Astrocyte of the hippocampus (primary cell): ENCODE measurements at places on chromosomes 4 and X.

GRCh38 chrX:10714531-10714930 is 94.1 kb upstream of the MID1 start:
- no peak for DNase-seq

- DNase-seq = peak; percentile 81
Measured at GRCh38 chr4:189124149-189124758, 816.4 kb upstream of the FRG1 start.

DNA sequence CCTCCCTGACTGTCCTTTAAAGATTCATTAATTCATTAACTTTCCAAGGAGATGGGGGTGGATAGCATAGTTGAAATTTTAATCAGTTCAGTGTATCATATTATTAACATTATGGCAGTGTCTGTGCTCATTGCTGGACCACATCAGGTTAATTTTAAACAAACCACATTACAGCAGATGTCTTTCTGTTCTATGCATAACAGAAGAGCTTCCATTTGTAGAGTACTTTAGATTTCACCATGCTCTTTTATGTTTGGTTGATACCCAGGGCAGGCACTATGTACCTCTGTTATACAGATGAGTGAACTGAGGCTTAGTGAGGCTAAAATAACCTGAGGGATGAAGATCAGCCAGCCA is 41.1 kb downstream of the AFF2 start:
- no peak for DNase-seq

GRCh38 chrX:71184803-71185495 is 38.1 kb upstream of the GJB1 start:
- no peak for DNase-seq

GRCh38 chr4:52586069-52586468 is 73.0 kb downstream of the USP46 start:
- DNase-seq = peak; percentile 37

DNA sequence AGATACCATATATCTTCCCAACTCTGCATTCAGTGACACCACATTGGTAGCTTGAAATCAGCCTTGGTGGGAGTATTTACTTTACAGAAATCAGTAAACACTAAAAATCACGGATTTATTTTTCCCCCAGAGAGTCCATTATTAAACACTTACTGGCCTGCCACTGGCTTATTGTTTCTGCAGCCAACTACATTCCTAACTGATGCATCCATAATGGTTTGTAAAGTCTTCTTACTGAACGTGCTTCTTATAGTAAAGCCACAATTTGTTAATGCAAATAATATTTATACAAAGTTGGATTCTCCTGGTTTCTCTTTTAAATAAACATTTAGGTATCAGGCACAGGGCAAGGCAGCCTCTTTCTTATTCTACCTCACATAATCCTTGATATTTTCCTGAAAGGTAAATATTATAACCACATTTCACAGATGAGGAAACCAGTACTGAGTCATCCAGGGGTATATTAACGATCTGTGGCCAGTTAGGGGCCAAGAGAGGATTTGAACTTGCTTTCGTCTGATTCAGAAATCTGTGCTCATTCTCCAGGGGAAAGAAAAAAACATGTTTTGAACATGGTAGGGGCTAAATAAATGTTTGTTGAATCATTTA is 136.5 kb downstream of the RAB28 start:
- DNase-seq = peak; percentile 23

GRCh38 chr4:78569306-78569821 is 17.8 kb downstream of the ANXA3 start:
- peak; percentile 90 for DNase-seq

DNA sequence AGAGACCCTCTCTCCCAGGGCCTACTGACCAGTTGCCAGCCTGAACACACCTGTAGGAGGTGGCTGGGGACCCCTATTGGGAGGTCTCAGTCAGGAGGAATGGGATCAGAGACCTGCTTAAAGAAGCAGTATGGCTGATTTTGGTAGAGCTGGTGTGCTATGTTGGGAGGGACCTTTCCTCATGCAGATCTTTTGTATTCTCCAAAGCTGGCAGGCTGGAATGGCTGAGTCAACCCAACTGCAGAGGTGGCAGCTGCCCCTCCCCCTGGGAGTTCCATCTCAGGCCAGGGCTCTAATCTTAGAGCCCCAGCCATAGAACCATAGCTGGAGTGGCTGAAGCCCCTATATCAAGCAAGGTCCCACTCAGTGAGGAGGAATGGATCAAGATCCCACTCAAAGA is 279.3 kb upstream of the BMP3 start:
- DNase-seq = no peak

DNA sequence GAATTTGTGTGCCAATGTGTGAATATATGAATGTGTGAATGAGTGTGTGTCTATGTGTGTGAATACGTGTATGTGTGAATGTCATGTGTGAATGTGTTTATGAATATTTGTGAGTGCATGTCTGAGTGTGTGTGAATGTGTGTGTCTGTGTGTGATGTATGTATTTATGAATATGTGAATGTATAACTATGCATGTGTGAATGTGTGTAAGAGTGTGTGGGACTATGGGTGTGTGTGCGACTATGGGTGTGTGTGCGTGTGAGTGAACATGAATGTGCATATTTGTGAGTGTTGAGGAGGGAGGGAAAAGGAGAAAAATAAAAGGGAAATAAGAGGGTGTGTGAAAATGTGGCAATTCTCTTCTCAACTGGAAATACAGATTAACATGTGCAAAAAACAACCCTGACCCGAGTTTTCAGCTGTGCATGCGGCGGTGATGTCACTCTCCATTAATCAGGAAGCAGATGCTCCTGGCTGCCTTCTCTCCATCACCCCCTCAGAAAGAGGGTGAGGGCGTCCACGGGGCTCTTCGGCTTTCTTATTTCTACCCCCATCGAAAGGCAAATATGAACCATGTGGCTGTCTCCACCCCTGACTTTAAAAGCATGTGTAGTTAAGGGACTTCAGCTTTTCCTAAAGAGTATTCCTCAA is 219.8 kb downstream of the MAML3 start:
- DNase-seq = no peak

GRCh38 chr4:26028793-26029567 is 115.0 kb downstream of the SMIM20 start:
- peak; percentile 87 for DNase-seq

DNA sequence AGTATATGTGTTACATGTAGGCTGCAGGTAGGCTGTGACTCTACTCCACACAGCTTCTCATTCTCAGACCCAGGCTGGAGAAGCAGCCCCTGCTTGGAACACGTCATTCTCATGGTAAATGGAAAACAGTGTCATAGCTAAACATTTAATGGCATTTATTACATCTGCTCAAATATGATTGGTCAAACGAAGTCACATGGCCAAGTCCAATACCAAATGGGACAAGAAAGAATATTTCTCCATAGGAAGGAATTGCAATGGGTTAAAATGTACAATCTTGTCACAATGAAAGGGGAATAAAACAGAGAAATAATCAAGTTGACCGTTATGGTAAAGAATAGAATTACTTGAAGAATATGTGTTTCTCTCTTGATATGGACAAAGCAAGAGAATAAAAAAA is 198.6 kb downstream of the ANAPC10 start:
- DNase-seq = no peak

- no peak for DNase-seq
Measured at GRCh38 chrX:113275804-113276203, 435.2 kb upstream of the AMOT start.

DNA sequence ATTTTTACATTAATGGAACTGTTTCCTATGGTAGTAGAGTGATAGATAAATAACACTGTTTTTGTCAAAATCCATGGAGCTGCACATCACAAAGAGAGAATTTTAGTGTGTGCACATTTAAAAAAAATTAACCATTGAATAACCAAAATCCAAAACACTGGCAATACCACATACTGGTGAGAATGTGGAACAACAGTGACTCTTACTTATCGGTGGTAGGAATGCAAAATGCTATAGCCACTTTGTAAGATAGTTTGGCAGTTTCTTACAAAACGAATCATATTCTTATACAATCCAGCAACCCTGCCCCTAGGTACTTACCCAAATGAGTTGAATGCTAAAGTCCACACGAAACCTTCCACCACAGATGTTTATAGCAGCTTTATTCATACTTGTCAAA is 229.6 kb upstream of the GPR101 start:
- no peak for DNase-seq

GRCh38 chr4:173684223-173684622 is 154.2 kb upstream of the HAND2 start:
- no peak for DNase-seq

DNA sequence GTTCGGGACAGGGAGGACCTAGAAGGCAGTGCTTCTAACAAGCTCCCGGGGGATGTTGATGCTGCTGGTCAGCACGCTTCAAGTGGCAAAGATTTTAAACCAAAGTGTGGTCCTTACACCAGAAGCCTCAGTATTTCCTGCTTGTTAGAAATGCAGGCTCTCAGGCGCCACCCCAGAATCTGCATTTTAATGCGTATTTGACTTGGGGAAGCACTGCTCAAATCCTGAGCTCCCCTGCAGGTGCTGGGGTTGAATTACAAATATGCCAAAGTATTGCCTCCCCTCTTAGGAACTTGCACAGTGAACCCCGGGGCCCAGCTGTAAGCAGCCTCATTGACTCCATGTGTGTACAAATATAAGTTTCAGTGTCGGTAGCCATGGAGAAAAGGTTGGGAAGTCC is 70.8 kb upstream of the RAI2 start:
- no peak for DNase-seq

DNA sequence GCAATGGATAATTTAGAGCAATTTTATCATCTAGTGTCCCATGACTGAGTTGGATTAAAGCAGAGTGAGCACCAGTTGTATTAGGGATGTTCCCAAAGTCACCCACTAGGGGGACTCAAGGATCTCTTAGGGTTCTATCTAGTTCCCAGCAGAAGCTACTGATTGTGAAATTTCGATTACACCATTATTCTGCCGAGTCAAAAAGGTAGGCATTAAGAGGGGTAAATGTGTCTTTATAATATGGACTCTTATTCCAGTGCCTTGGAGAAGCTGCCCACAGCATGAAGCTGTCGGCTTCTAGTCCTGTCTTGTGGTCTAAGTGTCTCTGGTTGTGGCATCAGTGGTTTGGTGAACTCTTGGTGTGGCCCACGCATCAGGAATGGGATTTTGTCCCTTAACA is 53.3 kb downstream of the RGS12 start:
- DNase-seq = peak; percentile 84

DNA sequence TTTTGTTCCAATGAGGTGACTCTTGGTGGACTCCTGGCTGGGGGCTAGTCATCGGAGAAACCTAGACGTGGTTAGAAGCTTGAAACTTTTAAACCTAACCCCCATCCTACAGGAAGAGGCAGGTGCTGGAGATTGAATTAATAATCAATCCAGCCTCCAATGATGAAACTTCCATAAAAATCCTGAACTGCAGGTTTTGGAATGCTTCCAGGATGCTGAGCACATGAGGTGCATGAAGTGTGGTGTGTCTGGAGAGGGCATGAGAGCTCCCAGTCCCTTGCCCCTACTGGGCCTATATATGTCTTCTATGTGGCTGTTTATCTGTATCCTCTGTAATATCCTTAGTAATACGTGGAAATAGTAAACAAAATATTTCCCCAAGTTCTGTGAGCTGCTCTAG is 90.7 kb upstream of the PDHA2 start:
- DNase-seq = no peak

DNA sequence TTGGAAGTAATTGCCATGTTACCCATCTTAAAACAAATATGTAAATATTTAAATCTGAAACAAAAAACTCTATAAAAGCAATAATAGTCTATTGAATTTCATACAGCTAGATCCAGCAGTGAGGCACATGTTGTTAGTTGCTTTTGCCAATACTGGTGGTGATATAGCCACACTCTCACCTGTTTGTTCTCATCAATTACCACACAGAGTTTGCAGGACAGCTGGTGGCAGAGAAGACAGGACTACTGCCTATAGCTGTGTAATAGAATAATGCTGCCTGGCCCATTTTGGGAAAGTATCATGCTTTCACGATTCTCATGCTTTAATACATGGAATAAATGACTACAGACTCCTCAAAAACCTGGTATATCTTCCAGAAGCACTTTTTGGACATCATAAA is 3.7 kb upstream of the PRR32 start:
- no peak for DNase-seq

- no peak for DNase-seq
Measured at GRCh38 chrX:111169141-111169540, 73.2 kb downstream of the PAK3 start.

- no peak for DNase-seq
Measured at GRCh38 chr4:156515295-156515694, 456.3 kb downstream of the PDGFC start.

GRCh38 chrX:39896951-39897740 is 200.6 kb downstream of the BCOR start:
- peak; percentile 86 for DNase-seq

DNA sequence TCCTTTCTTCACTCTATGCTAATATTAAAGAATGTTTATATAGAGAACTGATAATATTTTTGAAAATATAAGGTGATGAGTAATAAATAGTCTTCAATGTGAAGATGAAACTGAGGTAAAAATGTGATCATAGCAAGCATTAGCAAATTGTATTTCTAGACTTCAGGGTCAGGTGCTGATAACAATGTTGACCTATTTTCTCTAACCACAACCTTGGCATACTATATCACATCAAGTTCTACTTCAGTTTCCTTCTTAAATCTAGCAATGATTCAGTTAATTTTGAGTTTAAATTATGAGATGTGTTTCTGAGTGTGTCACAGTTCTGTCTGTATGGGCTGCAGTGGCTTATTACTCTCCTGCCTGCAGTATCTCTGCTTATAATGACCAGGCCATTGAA is 209.4 kb downstream of the RAPGEF2 start:
- no peak for DNase-seq

GRCh38 chr4:74157154-74157553 is 764 bp upstream of the MTHFD2L start:
- DNase-seq = no peak

DNA sequence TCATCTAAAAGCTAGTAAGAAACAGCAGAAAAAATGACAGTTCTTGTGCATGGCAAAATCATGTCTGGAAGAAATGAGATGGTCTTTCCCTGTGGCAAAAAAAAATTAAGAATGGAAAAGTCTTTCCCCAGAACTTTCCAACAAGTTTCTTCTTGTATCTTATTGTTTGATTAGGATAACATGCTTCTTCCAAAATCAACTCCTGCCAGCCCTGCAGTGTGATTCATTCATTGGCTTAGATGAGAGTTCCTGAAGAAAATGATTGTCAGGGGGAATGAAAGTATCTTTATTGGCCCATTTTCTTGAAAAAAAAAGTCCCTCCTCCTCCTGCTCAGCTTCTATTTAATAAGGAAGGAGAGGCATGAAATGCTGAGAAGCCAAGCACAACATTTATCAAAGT is 407.7 kb downstream of the ARAP2 start:
- DNase-seq = no peak

- DNase-seq = no peak
Measured at GRCh38 chr4:56796211-56796610, 25.3 kb downstream of the SPINK2 start.

DNA sequence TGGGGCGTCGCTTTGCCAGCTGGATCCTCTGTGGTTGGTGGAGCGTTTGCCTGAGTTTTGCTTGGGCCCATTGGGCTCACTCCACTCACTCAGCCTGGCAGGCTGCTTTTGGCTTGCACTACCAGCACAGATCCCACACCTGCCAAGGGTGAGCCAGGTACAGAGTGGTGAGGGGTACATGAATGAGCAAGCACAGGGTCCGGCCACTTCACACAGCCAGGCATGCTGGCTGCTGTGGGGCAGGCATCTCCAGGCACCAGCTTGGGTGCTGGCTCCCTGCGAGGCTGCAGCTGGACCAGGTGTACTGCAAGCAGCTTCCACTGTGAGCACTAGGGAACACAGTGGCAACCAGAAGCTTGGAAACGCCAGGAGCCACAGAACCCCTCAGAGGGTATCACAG is 60.1 kb upstream of the NPNT start:
- no peak for DNase-seq
